ENCODE measurements at places on chromosomes 4 and X. TPM values are rescaled to one million over a fixed set of nuclear protein-coding genes. Genes with fewer than 3 reads are reported as not detected.

- no peak for DNase-seq
Measured at GRCh38 chr4:102535398-102536082, 34.4 kb downstream of the NFKB1 start.

- DNase-seq: peak; percentile 34
Measured at GRCh38 chr4:154049457-154050181, 260.7 kb upstream of the SFRP2 start.

DNA sequence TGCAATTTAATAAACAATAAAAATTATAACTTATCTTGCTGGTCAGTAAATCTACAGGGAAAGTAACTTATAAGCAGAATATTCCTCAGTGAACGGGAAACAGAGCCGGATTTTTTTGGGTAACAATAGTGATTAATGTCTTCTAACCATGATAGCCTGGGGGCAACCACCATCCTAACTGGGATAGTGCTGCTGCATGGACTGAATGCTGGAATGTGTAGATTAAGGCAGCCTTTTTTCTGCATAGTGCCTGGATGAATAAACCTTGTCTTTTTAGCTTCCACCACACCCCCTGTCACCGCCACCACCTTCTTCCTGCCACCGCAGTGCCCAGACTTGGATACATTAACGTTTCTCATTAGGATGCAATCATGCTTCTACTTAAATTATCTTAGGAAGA is 83.6 kb upstream of the LNX1 start:
- no peak for DNase-seq

GRCh38 chrX:55450259-55450658 is 1.7 kb upstream of the MAGEH1 start:
- DNase-seq: no peak

- no peak for DNase-seq
Measured at GRCh38 chr4:176778491-176778890, 14.2 kb downstream of the VEGFC start.

- no peak for DNase-seq
Measured at GRCh38 chr4:30667919-30668318, 52.2 kb upstream of the PCDH7 start.

DNA sequence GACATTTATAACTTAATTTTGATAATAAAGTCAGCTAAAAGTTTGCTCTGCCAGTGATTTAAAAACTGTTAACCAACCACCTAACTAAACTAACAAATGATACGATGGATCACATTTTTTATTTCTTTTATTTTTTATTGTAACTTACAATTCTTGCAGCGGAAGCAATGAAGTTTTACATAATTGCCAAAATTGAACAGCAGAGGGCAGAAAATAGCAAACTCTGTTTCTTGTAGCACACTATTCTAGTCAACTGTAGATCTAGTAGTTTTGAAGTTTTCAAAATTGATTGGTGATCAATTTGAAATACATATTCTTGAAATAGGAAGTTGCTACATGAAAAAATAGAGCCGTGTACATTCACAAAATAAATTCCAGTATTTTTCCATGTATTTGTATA is 2.8 kb upstream of the GRIA2 start:
- no peak for DNase-seq

- no peak for DNase-seq
Measured at GRCh38 chr4:8326206-8326605, 56.7 kb downstream of the HTRA3 start.

- no peak for DNase-seq
Measured at GRCh38 chr4:37627263-37627662, 58.9 kb downstream of the RELL1 start.

- DNase-seq: no peak
Measured at GRCh38 chrX:139776599-139776998, 68.6 kb upstream of the MCF2 start.

Gene GPR34
- total RNA-seq: 8.7 TPM

Data from tibial nerve (tissue), 4 donors.